Left kidney (tissue), 8 donors: ENCODE measurements at places on chromosomes 11 and 22. TPM values are rescaled to one million over a fixed set of nuclear protein-coding genes. Genes with fewer than 3 reads are reported as not detected.

CARD18 gene
- polyA plus RNA-seq, result not detected

RIMBP3C gene
- polyA plus RNA-seq, result 0.20 TPM

SCGB1C1 gene
- 1.1 TPM for polyA plus RNA-seq

- no peak for DNase-seq
These were observed 98.2 kb upstream of the PRR5 start for GRCh38 chr22:44603767-44604166.

DNA sequence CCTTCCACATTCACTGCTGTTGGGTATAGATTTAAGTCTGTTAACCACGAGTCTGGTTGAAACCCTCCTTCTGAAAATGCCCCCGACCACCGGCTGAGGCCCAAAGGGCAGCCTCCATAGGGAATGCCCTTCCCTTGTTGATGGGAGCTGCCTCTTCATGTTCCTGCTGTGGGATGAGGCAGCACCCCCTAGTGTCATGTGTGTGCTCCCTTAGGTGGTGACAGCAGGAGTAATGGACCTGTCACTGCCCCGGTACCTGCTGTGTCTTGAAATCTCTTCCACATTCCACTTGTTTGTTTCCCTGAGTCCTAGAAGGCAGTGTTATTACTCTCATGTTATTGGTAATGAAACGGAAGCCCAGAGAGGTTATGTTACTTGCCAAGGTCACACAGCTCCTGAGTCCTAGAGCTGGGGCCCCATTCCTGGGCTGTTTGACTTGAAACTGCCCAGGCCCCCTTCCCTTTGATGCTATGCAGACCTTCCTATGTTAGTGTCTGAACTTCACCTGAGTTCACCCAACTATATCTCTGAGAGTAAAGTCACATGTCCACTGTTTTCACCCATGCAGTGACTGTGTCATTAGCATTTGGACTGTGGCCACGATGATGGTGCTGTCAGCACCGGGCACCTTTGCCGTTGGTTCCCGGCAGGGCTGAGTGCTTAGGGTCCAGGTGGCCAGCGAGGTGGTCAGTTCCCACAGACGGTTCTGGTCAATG lies 234.3 kb downstream of the TBC1D22A start:
- DNase-seq, result no peak

GRCh38 chr22:44664149-44664548 lies 37.9 kb upstream of the PRR5 start:
- no peak for DNase-seq

DNA sequence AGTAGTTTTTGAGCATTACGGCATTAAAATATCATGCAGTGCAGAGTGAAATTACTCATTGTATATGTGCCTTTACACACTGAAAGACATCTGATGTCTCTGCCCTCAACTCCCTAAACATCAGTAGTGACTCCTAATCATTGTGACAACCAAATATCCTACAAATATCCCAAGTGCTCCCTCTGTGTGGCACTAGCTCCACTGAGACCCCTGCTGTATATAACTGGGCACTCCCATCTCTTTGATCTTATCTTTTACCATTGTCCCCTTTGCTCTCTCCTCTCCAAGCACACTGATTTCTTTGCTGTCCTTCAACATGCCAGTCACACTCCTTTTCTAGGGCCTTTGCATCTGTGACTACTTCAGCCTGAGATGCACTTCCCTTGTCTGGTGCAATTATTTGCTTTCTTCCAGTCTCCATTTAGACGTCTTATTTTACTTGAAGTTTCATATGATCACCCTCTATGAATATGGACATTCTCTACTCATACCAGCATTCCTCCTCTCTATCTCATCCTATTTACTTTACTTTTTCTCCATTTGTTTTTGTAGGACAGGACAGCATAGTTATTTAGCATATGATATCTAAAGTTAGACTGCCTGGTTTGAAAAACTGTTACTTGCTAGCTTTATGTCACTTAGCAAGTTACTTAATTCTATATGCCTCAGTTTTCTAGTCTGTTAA lies 2.4 kb downstream of the SLC5A12 start:
- no peak for DNase-seq

GRCh38 chr22:49344161-49344560 lies 483.5 kb downstream of the BRD1 start:
- no peak for DNase-seq

DNA sequence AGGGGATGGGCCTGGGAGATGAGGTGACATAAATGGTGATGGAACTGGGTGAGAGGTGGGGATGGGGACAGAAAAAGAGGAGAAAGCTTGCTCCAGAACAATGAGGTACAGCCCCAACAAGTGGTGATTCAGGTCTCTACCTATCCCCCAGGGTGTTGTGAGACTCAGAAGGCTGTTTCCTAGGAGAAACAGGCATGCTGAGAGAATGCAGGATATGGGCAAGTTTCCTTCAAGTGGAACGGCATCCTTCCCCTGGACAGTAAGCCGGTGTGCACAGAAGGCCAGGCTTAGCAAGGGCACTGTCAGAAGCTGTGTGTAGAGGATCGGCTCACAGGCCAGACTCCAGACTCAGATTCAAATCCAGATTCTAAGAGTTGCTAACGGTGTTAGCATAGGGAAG lies 34.1 kb upstream of the CRTAM start:
- DNase-seq, result no peak

GRCh38 chr11:14980854-14981253 lies 8.7 kb upstream of the CALCA start:
- no peak for DNase-seq

DNA sequence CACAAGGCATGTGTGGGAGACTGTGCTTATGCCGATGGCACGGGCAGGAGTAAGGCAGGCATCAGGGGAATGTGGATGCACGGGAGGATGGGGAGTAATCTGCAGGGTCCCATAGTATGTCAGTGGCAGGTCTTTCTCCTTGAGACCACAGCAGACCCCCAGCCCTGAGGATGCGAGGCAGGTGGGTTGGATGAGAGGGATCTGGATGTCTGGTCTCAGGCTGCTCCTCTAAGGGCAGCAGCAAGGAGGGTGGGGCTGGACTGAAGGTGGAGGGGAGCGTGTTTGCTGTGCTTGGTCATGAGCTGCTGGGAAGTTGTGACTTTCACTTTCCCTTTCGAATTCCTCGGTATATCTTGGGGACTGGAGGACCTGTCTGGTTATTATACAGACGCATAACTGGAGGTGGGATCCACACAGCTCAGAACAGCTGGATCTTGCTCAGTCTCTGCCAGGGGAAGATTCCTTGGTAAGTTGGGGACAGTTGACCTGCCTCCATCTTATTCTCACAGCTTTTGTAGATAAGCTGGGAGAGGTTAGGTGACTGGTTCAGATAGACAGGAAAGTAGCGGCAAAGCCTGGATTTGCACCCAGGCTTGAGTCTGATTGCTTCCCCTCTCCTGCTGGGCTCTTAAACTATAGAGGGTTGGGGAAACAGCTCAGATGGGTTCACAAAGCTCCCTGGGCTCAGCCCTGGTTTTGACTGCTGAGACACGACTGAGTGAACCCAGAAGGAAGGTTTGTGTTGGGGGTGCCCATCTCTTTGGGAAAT lies at the start of gene APOL1:
APOL1 (plus strand) TSS at position 380 of the 769 bp plus-strand sequence. CDS start 1,823 bp downstream, outside the sequence.
- no peak for DNase-seq

- DNase-seq, result no peak
These were observed 11.8 kb downstream of the LTO1 start for GRCh38 chr11:69663326-69663725.

- DNase-seq, result no peak
These were observed 6.5 kb upstream of the MFNG start for GRCh38 chr22:37492428-37493344.
